ENCODE measurements at places on chromosomes 5 and 9.
A peak's percentile ranks its signal among the peaks of the same experiment; 100 is the strongest.

DNA sequence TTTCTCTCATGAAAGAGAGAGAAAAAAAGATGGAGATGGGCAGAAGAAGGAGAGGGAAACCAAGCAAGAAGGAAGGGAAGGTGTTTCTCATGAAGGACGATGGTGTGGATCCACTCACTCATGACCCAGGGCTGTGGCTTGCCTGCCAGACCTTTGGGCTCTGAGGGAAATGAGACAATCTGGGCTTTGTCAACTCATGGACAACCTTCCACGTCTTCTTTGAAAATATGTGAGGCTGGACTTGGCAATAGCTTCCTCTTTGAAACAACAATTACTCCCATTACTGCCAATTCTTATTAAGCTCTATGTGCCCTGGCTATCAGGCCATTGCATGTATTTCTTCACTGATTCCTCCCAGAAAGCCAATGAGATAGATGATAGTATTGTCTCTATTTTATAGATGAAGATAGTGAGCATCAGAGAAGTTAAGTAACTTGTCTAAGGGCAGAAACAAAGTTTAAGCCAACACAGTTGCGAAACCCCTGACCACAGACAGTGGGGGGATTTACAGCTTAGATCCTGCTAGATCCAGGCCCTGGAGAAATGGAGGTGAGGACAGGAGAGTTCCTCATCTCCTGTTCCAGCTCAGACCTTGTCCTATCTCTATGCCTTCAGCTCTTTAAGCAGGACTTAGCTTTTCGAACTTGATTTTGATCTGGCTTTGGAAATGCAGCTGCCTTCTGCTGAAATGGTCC lies 132.4 kb downstream of the GCNT1 start:
- peak; percentile 68 for DNase-seq

GRCh38 chr9:13128266-13128860 lies 151.1 kb downstream of the MPDZ start:
- peak; percentile 17 for DNase-seq

DNA sequence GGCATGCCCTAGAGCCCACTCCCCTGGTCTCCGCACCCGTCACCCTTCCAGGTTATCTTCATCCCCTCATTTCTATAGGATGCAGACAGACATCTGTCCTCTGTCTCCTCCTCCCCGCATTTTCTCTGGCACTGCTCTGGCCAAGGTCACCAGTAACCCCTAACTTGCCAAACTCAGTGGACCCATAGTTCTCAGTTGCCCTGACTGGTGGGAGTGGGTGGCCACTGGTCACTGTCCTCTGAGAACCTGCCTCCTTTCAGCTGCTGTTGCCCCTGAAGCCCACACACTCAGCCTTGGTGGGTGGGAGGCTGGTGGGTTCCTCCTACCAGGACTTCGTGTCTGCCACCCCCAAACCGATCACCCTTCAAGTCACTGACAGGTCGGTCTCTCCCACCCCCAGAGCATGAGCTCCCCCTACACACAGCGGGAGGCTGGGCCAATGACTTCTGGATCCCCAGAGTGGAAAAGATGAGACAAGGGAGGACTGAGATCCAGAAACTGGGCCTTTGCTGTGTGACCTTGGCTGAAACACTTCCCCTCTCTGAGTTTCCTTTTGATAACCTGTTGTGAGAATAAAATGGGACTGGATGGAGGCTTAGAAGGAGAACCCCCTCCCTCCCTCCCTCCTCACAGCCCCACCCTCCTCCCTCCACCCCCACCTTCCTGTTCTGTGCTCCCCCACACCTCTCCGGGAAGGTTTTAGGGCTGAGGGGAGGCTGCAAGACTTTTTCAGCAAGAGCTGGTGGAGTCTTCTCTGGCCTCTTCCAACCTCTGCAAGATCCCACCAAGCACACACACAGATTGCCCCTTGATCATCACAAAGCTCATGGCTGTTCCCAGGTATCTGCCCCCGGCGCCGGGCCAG lies 2.4 kb upstream of the DBN1 start:
- DNase-seq: no peak

DNA sequence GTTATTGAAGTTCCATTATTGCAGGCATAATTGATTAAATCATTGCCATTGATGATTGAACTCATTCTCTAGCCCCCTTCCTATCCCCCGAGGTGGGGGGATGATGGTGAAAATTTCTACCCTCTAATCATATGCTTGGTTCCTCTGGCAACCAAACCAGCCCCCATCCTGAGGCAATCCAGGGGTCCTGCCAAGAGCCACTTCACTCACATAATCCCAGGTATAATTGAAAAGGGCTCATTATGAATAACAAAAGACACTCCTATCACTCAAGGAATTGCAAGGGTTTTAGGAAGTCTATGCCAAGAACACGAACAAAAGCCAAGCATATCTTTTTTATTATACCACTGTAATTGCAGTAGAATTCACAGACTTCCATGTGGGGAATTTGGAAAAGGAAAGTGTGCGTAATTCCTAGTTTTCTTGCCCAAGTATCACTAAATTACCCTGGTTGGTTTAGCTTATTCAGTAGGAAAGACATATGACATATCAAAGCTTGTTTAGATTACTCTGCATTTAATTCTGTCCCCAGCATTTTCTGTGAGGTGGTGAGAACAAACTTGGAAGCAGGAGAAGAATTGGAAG lies 130.7 kb upstream of the TAF11L2 start:
- no peak for DNase-seq

DNA sequence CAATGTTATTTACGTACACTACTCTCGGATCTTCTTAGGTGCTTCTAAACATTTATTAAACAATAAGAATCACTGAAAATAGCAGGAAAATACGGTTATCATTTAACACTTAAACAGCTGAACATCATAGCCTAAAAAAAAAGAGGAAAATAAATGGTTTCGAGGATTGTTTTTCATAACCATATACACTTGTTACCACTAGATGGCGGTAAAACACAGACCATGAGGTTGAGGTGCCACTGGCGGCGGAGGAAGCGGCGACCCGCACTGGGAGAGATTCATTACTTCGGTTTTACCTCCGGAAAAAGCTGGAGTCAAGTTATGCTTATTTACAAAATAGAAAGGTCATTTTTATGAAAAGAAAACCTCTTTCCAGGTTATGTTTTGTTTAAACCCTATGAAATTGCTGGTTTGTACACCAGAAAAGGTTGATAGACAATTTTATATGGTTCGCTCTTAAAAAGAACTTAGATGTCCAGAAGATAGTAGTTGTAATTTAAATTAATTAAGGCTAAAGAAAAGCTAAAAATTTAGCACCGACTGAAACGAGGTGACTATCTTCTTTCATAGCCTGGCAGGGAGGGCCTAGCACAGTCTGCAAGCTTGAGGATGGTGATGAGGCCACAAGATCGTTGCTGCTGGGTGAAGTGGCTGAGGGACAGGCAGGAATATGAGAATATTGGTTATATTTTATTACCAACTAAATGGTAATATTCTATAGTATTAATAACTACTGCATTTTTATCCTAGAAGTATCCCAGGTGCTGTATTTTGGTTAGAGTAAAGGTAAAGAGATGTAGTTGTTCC lies 605.7 kb downstream of the RAB3C start:
- peak; percentile 66 for DNase-seq

- DNase-seq: no peak
Observed at GRCh38 chr9:96186591-96187011, 115.4 kb downstream of the HSD17B3 start.

DNA sequence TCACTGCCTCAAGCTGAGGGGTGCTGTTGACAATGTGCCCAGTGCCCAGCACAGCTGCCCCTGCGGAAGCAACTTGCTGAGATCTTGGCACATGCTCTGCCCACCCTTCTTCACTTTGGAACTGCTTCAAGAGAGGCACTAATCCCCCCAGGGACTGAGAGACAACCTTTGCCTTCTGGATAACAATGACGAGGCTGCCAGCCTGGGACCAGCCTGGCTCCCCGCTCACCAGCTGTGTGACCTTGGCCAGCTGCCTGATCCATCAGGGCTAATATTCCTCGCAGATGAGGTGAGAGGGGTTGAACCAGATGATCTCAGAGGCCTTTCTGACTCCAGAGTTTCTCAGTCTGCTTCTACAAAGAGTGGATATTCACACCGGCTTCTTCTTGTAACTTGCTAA lies 81.0 kb downstream of the SHB start:
- no peak for DNase-seq

- peak; percentile 97 for DNase-seq
Observed at GRCh38 chr5:157511651-157512644, 51.9 kb downstream of the NIPAL4 start.

GRCh38 chr5:162372256-162372655 lies 304.7 kb downstream of the GABRG2 start:
- DNase-seq: no peak

DNA sequence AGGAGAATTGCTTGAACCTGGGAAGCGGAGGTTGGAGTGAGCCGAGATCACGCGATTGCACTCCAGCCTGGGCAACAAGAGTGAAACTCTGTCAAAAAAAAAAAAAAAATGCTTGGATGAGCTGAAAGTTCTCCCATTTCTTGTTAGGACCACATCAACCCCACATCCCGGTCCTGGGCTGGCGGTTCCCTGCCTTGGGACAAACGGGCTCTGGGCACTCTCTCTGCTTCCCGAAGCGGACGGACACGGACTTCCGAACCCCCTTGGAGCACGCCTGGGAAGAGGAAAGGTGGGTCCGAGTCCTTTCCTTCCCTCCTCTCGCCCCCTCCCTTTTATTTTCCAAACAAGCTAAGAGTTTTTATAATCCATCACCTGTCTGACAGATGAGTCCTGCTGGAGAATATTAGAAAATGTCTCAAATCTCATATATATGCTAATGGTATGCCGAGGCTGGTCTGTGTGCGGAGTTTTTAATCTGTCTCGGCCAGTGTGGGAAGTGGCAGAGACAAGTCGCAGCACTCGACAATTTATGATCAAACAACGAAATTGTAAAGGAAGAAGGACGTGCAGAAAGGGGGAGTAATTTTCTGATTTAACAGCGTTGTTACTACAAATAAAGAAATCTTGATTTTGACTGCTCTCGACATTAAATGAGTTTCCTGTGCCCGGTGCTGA lies 257.9 kb upstream of the IRX4 start:
- no peak for DNase-seq

DNA sequence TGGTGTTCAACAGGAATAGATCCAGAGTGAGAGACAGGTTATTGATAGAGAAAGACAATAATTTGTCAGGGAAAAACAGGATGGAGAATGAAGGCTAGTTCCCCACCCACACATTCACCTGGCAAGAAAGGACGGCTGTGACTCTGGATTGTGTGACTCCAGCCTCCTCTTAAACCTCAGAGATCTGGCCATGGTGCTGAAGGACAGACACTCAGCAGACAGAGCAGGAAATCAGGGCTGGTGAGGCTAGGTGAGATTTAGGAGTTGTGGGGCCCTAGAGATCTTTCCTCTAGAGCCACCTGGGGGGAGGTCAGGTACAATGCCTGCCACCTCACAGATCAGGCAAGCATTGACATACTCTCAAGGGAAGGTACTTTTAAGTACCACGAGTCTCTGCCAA lies 15.2 kb downstream of the OR1B1 start:
- no peak for DNase-seq

- DNase-seq: no peak
Observed at GRCh38 chr5:139951296-139951924, 91.7 kb downstream of the NRG2 start.

GRCh38 chr5:72703876-72704275 lies 112.6 kb upstream of the TNPO1 start:
- no peak for DNase-seq

DNA sequence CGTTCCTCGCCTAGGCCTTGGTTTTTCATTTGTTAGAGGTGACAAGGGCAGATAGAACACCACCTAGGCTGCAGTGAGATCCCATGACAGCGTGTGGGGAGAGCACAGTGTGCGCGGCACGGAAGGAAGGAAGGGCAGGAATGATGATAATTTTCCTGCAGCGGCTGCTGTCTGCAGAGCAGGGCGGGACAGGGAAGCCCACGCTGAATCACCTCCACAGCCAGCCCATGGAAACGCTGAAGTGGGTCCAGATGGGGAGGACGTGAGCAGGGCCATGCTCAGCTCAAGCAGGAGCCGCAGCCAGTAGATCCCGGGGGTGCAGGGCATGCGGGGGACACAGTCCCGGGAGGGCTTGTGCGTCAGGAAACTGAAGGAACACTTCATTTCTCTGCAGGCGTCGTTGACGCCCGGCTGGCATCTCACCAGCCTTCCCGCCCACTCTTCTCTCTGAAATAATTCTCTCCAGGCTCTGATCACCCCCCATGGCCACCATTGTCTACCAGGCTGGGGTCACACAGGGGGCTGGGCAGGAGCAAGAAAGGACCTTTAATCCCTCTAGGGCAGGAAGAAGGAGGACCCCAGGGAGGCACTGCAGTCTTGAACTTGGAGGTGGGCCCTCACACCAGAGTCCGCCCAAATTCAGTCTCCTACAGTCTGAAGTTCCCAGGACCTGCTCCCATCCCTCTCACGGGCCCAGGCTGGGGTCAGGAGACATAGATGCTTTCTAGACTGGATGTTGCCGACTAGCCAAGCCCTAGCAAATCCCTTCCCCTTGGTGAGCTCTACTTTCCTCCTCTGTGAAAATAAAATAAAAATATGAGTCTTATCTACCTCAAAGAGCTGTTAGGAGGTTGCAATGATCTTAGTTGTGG lies 20.9 kb upstream of the SYNPO start:
- peak; percentile 63 for DNase-seq

Measured in fibroblast of skin of right quadriceps (primary cell).